ENCODE measurements at places on chromosomes 13 and 19. TPM values are rescaled to one million over a fixed set of nuclear protein-coding genes. Genes with fewer than 3 reads are reported as not detected.

The C1QTNF9B gene
- total RNA-seq, result 3.0 TPM

The PLPPR3 gene
- total RNA-seq, result not detected

The KIR2DL1 gene
- total RNA-seq, result not detected

The LILRA2 gene
- total RNA-seq, result 5.3 TPM

The PRSS57 gene
- total RNA-seq, result not detected

The SULT2B1 gene
- total RNA-seq, result not detected

The KLK4 gene
- total RNA-seq, result 1.1 TPM

The INSL3 gene
- total RNA-seq, result not detected

The OR10H1 gene
- total RNA-seq, result not detected

The ADPRHL1 gene
- total RNA-seq, result 14.5 TPM

DNA sequence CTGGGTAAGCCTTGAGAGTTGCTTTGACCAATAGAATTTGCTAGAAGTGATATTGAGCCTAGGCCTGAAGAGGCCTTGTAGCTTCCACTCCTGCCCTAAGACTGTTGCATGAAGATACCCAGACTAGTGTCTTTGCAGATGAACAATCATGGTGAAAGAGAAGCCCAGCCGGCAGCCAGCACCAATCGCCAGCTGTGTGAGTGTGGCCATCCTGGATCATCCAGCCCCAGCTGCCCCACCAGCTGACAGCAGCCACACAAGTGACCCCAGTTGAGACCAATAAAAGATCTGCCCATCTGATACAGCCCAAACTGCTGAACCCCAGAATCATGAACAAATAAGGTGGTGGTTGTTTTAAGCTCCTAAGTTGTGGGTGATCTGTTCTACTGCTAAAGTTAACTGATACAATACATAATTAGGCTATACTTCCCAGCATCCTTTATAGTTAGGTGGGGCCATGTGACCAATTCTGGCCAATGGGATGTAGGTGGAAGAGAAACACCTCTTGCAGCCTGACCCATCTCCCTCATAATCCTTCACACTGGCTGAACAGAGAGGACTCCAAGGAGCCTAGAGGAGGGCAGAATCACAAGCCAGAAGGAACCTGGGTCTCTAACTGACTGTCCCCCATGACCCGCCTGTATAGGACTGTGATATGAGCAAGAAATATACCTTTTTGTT lies 9.4 kb upstream of the ZNF428 start:
- no peak for DNase-seq

- DNase-seq, result no peak
Observed at GRCh38 chr13:41299316-41300094, 11.6 kb upstream of the NAA16 start.

DNA sequence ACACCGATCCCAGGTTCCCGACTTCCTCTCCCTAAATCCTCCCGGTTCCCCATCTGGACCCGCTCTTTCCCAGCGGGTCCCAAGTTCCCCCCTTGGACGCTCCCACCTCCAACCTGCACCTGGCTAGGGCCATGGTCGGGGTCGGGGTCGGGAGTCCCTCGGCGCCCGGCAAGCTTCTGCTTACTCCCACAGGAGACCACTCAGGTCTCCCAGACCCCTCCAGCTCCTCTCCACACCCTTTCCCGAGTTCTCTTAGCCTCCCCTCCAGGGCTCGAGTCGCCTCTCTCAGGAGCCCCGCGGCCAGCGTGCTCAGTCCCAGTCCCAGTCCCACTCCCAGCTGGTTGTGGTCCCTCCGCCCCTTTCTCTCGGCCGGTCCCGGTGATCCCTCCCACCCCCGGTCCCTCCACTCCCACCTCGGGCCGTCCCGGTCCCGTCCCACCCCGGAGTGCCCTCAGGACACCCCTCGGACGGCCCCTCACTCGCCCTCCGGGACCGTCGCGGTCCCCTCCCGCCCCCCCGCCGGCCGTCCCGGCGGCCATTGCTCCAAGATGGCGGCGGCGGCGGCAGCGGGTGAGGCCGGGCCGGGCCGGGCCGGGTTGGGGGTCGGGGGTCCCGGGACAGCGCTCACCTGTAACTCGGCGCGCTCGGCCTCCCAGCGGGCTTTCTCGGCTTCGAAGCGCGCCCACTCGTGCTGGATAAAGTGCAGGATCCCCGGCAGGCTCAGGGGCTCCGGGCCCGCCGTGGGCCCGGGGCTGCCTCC lies at the start of gene FKRP:
Gene FKRP, plus strand, starts transcription at position 537 of the 760 bp plus-strand sequence. CDS start 9,394 bp downstream, outside the sequence.
- no peak for DNase-seq

DNA sequence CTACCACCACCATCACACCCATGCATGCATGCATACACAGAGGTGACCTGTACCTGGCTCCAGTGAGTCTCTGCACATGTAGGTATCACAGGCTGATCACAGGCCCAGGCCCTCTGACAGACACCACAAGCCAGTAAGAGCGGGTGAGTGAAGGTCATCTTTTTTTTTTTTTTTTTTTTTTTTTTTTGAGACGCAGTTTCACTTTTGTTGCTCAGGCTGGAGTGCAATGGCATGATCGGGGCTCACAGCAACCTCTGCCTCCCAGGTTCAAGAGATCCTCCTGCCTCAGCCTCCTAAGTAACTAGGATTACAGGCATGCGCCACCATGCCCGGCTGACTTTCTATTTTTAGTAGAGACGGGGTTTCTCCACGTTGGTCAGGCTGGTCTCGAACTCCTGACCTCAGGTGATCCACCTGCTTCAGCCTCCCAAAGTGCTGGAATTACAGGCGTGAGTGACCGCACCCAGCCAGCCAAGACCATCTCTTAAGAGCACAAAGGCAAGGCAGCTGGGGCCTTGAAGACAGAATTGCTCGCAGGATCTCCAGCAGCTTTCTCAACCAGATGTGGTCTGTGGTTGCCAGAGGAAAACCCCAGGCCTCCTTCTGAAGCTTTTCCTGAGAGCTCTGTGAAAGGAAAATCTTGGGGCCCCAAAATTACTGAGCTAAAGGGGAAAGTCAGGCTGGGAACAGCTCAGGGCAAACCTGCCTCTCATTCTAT lies 3.2 kb upstream of the NKG7 start:
- DNase-seq, result no peak

DNA sequence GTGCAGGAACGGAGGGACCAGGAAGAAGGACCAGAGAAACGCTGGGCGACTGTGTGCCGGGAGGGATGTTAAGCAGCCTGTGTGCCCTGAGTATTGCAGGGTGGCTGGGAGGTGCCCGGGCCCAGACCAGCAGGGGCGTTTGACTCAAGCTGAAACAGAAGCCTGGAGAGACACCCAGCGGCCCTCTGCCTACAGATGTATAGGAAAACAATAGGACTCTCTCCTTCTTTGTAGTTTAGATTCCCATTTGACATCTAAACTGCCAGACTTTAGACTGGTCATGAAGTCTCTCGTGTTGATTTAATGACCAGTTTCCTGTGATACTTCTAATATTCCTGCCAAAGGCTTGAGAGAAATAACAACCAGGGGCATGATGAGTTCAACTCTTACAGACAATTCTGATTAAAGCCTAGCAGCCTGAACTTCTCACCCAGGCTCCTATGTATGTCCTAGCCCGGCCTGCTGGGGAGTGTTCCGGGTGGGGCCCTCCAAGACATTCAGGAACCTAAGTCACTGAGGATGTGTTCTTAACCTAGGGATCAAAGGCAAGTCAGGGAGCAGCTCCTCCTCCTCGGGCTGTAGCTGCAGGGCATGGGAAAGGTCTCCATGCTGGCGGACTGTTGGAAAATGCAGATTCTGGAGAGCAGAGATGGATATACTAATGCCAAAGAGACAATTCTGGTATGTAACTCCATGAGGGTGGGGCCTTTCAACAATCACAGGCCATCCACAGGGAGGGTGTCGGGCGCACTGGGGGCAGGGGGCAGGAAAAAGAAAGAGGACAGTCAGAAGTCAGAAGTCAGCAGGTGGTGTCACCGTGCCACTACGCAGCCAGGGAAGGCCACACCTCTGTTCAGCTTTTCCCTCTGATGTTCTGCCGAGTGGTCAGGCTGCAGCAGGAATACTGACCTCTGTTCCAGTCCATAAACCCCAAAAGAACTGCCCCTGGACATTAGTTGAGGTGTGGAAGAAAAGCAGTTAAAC lies 131.8 kb downstream of the STARD13 start:
- DNase-seq, result no peak

- DNase-seq, result no peak
Observed at GRCh38 chr19:32555786-32556185, 25.2 kb upstream of the PDCD5 start.

DNA sequence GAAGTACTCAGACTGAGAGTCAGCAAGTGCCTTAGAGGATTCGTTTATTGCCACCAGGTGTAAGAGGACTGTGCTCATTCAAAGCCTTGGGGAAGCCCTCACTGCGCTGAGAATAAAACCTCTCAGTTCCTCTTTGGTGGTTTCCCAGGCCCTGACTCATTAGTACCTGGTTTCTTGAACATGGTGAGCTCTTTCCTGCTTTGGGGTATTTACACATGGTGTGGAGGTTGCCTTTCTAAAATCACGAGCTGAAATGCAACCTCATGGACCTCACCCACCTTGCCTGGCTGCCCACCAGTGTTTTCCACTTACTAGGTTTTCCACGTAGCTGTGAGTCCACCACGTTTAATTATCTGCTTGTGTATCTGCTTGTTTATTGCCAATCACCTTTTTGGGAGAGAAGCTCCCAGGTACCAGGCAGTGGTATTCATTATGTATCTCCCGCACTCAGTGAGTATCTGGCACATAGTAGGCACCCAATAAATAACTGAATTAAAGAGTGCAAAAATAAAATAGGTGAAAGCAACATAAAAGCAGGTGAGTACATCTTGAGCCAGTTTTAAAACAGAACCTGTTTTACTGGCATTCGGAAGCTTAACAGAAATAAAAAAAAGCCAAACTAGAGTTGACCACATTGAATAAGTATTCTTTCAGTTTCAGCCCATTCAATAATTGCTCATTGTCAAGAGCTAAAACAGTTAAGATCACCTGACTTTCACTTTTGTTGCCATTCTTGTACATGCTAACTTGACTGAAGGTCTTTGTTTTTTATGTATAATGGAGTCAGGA lies 533.0 kb downstream of the MYO16 start:
- DNase-seq, result no peak

- DNase-seq, result no peak
Observed at GRCh38 chr13:95445131-95445530, 107.4 kb upstream of the CLDN10 start.

DNA sequence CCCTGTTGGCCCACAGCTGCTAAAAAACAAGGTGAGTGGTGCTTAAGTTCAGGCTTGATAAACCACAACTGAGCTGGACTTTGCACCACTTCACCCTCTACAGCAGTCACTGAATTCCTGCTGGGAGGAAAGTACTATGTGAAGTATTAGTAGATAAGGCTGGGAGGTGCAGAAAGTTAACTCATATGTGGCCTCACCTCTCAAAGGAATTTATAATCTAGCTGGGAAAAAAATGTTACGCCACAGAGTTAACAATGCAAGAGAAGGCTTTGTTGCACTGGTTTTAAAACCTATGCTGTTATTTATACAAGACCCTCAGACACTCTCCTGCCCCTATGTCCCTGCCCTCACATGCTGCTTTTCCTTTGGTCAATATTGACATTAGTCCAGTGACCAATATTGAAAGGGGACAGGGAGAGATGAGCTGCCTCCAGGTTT lies 60.9 kb downstream of the LIG4 start:
- DNase-seq, result no peak

GRCh38 chr19:688214-688613 lies 7.0 kb downstream of the PRSS57 start:
- DNase-seq, result no peak

DNA sequence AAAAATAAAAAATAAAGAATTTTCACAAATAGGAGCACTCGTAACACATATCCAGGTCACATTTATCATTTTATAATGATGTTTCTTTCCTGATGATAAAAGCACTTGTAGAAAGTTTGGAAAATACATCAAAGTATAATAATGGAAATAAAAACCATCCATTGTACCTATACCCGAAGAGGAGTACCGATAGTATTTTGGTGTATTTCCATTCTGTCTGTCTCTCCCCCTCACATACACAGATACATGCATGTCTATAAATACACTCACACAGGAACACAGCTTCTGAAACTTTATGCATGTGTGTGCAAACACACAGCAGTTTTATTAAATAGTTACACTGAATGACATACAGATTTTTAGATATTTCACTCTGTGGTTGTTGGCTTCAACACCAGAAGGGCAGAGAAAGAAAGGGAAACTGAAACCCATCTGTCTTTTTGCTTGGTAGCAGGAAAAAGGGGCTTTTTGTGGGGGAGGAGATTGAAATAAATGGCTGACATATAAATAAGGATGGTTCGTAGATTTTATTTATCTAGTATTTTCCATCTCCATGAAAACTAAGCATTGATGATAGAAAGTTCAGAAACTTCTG lies 114.8 kb downstream of the LRCH1 start:
- DNase-seq, result no peak

GRCh38 chr19:51094696-51095279 lies 12.1 kb upstream of the KLK14 start:
- no peak for DNase-seq

DNA sequence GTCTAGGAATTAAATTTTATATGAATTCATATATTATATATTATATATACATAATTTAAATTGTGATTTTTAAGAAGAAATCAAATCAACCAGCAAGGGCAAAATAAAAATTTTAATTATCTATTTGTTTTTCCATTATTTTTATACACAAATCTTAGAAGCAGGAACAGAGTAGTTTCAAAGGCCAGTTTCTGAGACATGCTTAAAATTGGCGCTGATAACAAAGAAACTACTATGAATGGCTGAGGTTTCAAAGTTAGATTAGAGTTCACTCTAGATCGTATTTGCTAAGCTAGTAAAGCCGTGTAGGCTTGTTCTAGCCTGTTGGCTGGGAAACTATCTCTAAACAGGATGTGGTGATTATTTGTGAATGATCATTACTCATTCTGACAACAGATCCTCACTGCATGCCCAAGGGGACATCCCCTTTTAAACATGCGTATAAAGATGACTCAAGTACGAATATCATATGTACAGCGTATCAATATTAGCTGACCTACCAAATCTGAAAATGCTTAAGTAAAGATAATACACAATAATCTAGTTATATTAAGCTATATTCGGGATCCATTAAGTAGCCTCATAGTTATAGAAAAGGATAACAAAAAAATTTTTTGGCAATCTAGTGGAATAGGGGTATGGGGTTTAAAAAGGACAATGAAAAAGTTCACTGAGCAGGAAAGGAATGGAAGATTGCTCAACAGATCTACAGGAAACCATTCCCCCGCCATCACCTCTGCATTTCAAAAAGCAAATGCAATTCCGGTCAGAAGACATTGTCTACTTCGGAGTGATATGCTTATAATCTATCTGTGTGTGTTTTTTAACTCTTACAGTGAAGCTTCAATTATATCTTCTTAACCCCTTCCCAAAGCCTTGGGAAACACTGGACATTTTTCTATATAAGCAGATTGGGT lies 150.1 kb downstream of the SHISA2 start:
- no peak for DNase-seq

GRCh38 chr19:57830071-57830602 lies at the start of gene ZNF587B:
Gene ZNF587B, plus strand, starts transcription at chr19:57830299. Its CDS starts 230 bp downstream, at chr19:57830529.
- DNase-seq, result no peak

DNA sequence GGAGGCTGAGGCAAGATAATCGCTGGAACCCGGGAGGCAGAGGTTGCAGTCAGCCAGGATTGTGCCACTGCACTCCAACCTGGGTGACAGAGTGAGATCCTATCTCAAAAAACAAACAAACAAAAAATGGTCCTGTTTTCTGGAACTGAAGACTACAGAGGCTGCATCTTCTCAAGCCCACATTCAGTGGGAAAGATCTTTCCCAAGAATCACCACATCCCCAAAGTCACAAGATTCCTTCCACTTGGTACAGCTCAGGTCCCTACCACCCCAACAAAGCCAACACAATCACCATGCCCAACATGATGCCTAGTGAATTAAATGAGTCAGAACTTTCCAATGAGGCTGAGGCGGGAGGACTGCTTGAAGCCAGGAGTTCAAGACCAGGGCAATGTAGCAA lies 15.3 kb downstream of the CATSPERG start:
- DNase-seq, result no peak

GRCh38 chr19:23399443-23399842 lies 4.2 kb upstream of the ZNF91 start:
- no peak for DNase-seq

- DNase-seq, result no peak
Observed at GRCh38 chr13:45954836-45955800, 97.4 kb downstream of the ZC3H13 start.

Measured in sciatic nerve (tissue), 2 donors.